ENCODE measurements at places on chromosomes 3 and 15.

- DNase-seq: no peak
Measured at GRCh38 chr3:123287051-123287961, 85.6 kb downstream of the SEC22A start.

DNA sequence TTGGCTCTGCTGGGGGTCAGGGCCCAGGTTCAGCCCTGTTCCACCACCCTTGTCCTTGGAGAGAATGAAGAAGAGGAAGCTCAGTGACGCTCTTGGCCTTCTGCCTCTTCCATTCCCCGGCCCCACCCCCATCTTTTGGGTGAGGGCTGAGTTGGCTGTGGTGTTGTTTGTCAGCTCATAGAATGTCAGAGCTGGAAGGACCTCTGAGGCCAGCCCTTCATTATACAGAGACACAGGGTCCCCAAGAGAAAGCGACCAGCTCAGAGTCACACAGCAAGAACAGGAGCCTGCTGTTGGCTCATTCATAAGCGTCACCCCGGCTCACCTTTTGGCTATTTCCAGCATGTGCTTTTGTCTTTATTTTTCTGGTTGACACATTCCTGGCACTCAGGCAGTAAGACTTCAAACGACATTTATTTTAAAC, 68.2 kb downstream of the AAGAB start:
- no peak for DNase-seq

DNA sequence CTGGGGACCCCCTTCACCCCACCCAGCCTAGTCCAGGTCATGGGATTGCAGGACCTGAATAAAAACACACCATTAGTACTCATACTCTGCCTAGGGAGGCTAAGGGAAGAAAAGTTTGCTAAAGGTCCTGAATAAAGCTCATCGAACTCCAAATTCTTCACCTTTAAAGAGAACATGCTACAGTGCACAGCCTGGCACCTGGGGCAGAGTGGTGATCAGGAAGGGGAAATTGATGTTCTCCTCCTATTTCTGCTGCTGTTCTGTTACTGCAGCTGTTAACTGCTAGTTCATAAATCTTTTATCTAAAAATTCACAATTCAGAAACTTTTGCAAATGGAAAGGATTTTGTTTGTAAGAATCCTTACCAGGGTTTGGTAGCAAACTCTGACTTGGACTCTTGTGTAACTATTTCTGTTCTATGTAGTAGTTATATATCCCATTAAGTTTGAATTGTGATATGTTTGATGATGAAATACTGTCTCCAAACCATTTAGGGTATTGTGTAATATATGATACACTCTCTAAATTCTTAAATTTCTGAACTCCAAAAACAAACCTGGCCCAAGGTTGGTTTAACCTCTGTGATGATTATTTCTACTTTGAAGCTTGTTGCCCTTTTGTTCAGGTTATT, 27.9 kb downstream of the MCTP2 start:
- no peak for DNase-seq

- peak; percentile 43 for DNase-seq
Measured at GRCh38 chr15:79184465-79184892, 93.9 kb upstream of the RASGRF1 start.

DNA sequence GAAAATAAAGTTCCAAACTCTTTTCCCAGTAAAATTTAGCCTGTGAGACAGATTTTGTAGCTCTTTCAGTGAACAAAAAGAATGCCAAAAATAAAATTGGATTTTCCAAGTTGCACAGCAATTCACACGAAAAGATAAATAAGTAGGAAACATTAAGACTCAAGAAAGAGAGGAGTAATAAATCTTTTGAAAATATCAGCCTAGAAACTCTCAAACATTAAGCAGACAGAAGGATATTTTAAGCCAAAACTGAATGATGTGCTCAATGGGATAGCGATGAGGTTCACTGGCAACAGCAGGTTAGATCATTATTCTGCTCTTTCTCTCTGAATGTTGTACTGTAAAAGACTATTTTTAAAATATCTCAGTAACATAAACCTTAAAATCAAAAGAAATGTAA, 115.0 kb downstream of the STAG1 start:
- DNase-seq: no peak

DNA sequence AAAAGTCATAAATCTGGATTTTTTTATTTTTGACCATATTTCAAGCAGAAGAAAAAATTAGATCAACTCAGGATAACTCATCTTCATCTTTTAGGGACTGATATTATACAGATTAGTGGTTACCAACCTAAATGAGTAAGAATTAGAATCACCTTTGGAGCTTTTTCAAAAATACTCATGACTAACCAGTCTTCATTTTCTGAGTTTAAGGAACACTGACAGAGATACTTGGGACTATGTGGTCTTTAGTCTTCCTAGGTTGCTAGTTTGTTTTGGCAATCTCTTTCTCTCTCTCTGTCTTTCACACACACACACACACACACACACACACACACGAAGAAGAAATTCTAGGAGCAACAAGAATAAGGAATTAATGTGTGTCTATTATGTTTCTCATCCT, 50.1 kb downstream of the TMOD3 start:
- DNase-seq: no peak

GRCh38 chr3:45269952-45270351, 43.9 kb upstream of the TMEM158 start:
- DNase-seq: no peak

Data from stimulated activated CD4-positive, alpha-beta T cell treated with anti-CD3 and anti-CD28 coated beads, Interleukin-12 subunit alpha, Interleukin-12 subunit beta, amount 100 ng/mL, for 24 hours (primary cell).